Fibroblast of pulmonary artery (primary cell): ENCODE measurements at places on chromosomes 2 and 18.

- peak; percentile 94 for DNase-seq
These were observed 4.7 kb downstream of the CDK5R2 start for GRCh38 chr2:218964041-218964771.

DNA sequence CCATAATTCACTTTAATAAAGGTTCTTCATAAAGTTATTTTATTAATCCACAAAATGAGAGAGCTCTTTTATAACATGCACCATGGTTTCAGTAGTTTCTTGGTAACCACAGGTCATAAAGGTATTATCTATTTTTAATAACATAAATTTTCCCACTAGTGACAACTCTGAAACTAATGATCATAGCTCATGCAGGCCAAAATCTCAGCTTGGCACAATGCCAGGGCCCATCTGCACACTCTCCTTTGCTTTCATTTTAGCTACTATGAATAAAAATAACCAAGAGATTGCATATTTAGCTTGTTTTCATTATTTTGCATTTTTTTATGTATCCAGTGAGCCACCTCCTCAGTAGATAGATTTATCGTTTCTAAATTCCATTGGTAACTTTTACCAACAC, 691.8 kb upstream of the CHAC2 start:
- DNase-seq: no peak

DNA sequence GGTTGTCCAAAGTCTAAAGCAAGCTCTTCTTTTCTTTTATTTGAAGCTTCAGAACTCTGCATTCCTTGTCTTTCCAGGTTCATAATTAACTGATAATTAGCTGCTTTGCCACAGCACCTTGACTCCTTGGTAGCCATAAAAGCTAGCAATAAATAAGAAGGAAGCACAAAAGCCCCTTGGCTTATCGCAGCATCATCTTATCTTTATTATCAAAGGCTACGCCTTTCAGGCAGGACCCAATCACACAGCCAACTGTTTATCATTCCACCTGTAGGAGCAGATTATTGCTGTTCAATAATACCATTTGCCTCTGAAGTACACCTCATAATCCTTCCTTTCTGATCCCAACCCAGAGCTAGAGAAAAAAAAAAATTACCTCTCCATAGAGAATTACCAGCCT, 489.2 kb downstream of the SATB2 start:
- no peak for DNase-seq

GRCh38 chr18:3605954-3606443, 156.0 kb downstream of the TGIF1 start:
- DNase-seq: peak; percentile 64

- DNase-seq: no peak
These were observed 6.4 kb upstream of the SRBD1 start for GRCh38 chr2:45617496-45617895.

DNA sequence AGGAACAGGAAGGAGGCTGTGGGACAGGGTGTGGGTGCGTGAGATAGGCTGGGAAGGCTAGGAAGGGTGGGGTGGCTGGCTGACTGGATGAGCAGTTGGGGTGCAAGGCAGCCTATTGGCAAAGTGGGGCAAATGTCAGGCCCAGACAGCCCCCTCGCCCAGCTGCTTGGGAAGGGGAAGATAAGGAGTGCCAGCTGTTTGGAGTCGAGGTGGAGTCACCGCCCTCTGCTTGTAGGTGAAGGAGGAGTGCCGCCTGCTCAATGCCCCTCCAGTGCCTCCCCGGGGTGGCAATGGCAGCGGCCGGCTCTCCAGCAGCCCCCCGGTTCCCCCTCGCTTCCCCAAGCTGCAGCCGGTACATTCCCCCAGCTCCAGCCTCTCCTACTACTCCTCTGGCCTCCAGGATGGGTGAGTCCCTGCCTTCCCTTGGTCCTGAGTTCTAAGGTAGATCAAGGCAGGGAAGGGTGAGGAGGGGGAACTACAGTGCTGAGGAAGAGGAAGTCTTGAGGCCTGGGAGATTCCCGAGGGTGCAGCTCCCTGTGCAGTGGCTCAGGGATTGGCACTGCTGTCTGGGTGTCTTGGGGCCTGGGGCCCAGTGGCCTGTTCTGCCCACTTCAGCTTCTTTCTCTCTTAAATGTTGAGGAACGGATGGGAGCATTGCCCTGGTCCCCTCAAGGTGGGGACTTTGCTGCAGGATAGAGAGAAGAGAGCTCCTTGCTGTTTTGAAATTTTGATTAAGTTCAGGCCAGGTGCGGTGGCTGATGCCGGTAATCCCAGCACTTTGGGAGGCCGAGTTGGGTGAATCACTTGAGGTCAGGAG, 13.3 kb downstream of the GAREM2 start:
- no peak for DNase-seq

DNA sequence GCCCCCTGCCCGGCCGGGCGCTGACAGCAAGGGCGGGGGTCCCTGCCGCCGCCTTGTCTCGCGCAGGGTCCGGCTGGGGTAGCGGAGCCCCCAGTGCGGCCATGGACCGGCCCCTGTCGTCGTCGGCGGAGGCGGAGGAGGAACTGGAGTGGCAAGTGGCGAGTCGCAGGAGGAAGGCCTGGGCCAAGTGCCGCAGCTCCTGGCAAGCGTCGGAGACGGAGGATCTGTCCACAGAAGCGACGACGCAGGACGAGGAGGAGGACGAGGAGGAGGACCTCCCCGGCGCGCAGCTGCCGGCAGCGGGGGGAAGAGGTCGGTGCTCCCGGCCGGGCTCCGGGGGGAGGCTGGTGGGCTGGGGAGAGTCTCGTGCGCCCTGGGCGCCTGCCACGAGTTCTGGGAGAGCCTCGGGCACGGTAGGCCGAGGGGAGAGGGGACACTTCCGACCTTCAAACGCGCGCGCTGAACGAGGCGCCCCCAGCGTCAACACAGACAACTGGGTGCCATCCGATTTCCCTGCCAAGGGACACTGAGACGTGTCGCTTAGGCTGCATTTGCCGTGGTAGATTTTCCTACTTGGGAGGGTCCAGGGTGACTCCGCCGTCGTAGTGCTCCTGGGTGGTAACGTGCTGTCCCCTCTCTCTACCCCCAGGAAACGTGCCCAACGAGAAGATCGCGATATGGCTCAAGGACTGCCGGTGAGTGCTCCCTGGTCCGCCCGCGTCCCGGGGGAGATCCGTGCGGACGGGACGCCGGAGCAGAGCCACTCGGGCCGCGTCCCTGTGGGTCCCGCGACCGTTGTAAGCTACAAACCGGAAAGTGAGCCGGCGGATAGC, 652 bp downstream of the ITPRID2 start:
- DNase-seq: peak; percentile 68

- no peak for DNase-seq
These were observed 29.2 kb upstream of the CDH7 start for GRCh38 chr18:65721619-65722018.

DNA sequence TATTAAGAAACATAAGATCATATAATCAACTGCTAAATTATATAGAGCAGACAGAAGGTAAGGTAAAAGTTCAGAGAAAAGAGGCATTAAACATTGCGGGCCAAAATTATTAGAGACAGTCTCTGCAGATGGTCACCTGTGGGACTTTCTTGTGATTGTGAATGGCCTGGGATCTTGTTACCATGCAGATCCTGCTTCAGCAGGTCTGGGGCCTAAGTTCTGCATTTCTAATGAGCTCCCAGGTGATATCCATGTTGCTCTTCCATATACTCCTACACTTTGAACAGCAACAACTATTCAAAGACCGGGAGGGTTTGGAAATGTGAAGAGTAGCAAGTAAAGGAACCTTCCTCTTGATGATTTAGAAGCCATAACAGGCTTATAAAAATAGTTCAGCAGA, 8.5 kb upstream of the ETAA1 start:
- DNase-seq: no peak

GRCh38 chr18:75211002-75211621, 515 bp downstream of the TSHZ1 start:
- DNase-seq: no peak

DNA sequence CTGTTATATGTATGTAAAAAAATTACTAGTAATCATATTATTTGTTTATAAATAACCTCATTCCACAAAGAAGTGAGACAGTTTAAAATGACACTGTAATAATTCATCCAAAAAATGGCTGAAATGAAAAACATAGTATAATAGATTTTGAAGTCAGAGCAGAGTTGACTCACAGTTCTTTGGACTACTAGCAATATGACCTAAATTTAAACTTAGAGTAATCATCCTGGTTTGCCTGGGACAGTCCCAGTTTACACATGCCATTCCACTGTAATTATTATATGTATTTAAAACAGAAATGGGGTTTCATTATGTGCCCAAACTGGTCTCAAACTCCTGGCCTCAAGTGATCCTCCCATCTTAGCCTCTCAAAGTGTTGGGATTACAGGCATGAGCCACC, 48.3 kb downstream of the CCDC88A start:
- no peak for DNase-seq

- DNase-seq: no peak
These were observed 55.3 kb upstream of the CSRNP3 start for GRCh38 chr2:165414187-165414586.

- DNase-seq: no peak
These were observed 356.9 kb downstream of the ZNF521 start for GRCh38 chr18:24995056-24995455.

- DNase-seq: peak; percentile 97
These were observed 25.3 kb downstream of the SCG2 start for GRCh38 chr2:223576873-223577272.

GRCh38 chr2:116317111-116317510, 1497.4 kb upstream of the DDX18 start:
- DNase-seq: no peak
